ENCODE measurements at places on chromosomes 7 and 10.

GRCh38 chr7:26140380-26140779 lies 11.6 kb upstream of the NFE2L3 start:
- DNase-seq: no peak

DNA sequence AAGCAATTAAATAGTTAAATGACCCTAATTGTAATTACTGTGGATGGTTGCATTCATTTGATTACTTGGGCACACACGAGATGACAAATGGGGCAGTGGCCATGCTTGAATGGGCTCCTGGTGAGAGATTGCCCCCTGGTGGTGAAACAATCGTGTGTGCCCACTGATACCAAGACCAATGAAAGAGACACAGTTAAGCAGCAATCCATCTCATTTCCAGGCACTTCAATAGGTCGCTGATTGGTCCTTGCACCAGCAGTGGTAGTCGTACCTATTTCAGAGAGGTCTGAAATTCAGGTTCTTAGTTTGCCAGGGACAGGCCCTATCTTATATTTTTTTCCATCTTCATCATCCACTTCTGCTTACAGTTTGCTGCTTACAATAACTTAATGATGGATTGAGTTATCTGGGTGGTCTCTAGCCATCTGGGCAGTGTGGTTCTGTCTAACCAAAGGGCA lies 8.3 kb downstream of the PCBD1 start:
- no peak for DNase-seq

- no peak for DNase-seq
Measured at GRCh38 chr10:97895915-97896314, 46.3 kb downstream of the GOLGA7B start.

- no peak for DNase-seq
Measured at GRCh38 chr10:124077208-124077993, 16.0 kb downstream of the CHST15 start.
